ENCODE measurements at places on chromosomes 5 and 9.

DNA sequence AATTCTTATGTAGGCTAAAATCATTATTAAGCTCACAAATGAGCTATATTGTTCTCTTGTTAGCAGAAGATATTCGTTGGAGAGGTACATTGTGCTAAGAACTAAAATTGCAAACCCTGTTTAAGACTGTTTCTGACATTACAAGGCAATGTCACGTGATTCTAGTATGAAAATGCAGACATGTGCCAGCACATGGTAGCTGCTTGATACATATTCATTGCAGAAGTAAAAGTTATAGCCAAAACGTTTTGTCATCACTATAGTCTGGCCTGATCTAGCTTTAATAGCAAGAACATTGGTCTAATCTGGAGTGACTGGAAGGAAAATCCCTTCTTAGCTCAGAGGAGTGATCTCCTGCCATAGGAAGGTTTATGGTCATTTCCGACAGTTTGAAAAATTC lies 144.7 kb downstream of the CFAP90 start:
- no peak for DNase-seq

DNA sequence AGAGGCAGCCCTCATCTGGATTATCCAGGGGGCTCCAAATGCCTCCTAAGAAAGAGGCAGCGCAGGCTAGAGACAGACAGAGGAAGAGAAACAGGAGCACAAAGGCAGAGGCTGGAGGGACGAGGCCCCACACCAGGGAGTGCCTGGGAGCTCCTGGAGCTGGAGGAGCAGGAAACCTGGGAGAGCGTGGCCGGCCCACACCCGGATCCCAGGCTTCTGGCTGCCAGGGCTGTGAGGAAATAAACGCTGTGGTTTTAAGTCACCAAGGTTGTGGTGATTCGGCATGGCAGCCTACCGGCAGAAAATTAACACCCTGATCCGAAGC lies 165.5 kb downstream of the OLFM1 start:
- no peak for DNase-seq

GRCh38 chr5:13133951-13134350 lies 810.5 kb downstream of the DNAH5 start:
- no peak for DNase-seq

- DNase-seq, result no peak
These were observed 143.4 kb downstream of the GOLPH3 start for GRCh38 chr5:32030686-32031085.

DNA sequence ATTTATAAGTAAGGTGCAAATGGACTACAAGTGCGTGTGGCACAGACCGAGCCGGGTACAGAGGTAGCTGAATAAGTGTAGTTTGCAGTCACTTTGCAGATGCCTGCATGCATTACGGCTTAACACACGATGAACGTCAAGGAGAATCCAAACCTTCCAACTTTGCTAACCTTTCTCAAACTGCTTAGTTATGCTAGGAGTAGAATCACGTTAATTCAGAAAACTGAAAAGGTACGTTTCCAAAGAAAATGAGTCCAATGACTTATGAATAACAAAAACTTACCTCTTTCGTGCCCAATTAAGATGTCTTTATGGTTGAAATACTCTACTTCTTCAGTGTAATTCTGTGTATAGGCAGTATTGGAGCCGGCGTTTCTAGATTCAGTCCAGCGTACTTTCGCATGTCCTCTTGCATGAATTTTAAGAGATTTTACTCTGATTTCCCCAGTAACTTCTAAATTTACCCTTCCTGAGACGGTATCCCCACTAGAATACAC lies 539 bp downstream of the ARRDC3 start:
- peak; percentile 13 for DNase-seq

DNA sequence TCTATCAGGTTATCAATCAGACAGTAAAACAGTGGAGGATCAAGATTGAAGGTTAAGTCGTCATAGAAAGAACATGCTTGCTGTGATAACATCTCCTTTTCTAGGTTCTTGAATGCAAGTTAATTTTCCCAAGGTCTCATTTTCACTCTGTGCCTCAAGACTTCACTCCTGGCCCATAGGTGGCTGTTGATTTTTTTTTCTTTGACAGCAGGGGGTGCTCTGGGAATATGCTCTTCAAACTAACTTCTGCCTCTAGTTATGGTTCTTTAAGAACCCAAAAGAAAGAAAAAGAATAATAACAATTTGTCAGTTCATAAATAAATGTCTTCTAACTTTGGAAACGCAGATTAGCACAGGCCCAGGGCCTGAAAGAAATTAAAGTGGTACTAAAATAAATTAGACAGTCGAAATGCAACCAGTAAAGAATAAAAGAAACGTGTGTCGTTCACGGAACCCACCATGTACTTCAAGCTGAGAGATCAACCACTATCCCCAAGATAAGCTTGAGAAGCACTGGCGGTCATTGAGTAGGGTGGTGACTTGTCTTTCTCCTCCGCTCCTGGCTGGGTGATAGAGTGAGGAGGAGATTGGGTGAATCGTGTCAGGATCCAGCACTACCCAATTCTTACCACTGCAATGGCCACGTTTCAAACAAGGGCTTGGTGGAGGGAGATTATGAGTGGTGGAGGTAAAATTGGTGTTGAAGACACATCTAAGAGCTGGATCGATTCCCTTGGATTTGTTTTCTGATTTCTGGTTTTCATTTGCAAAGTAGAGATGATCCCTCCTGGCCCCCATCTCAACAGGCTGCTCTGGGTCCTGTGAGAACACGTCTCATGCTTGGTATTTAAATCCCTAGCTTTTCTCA lies 93.4 kb upstream of the IRX4 start:
- no peak for DNase-seq

GRCh38 chr9:133490865-133491655 lies 12.2 kb upstream of the SLC2A6 start:
- no peak for DNase-seq

- no peak for DNase-seq
These were observed 4.2 kb downstream of the FREM1 start for GRCh38 chr9:14906000-14906399.

- no peak for DNase-seq
These were observed 66.3 kb downstream of the MAT2B start for GRCh38 chr5:163571744-163572143.

- DNase-seq, result no peak
These were observed 107.0 kb downstream of the CDH6 start for GRCh38 chr5:31300501-31300900.

DNA sequence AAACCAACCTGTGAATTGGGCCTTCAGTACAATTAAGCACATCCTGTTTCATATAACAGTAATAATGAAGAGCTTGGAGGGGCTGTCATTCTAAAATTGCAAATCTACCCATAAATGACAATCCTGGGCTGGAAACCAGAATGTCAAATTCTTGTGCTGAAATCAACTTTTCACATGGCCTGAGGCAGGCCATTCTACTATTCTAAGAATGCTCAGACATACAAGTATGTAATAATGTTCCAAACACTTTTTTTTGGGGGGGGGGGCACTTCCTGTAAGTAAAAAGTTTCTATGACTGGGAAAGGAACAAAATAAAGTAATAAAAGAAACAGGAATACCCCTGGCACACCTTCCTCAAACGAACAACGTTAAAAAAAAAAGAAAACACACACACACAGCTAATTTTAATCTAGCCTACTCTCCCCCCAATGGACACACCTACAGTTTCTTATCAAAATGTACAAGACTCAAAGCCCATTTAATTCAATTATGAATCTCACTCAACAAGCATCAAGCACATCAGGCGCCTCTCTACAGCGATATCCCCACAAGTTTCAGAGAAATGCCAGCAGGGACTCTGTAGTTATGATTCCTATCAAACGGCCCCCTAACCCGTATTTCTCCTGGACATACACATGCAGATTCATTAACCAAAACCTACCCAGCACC lies 1.4 kb downstream of the ETF1 start:
- no peak for DNase-seq

GRCh38 chr5:43396762-43397304 lies 15.4 kb downstream of the CCL28 start:
- peak; percentile 31 for DNase-seq

DNA sequence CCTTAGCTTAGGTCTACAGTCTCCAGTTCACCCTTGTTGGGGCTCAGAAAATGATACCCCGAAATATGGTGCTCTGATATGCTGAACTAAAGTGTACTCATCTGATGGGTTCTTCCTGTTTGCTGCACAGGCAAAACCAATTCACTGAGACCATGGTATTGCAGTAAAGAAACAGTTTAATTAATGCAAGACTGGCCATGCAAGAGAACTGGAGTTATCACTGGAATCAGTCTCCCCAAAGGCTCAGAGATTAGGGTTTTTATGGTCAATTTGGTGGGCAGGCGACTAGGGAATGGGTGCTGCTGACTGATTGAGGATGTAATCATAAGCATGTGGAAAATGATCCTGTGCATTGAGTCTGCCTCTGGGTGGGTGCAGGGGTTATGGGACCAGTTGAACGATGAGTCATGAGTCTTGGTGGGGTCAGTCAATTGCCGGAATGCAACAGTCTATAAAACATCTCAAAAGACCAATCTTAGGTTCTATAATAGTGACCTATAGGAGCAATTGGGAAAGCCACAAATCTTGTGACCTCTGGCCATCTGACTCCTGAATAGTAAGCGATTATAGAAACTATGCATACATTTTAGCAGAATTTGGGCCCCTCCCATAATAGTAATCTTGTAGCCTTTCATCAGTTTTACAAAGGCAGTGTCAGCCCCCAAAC lies 113.0 kb upstream of the ANKRD55 start:
- no peak for DNase-seq

GRCh38 chr5:108367679-108368334 lies 14.1 kb downstream of the FBXL17 start:
- DNase-seq, result no peak

GRCh38 chr9:113154471-113154870 lies 3.7 kb downstream of the SLC31A2 start:
- DNase-seq, result no peak

DNA sequence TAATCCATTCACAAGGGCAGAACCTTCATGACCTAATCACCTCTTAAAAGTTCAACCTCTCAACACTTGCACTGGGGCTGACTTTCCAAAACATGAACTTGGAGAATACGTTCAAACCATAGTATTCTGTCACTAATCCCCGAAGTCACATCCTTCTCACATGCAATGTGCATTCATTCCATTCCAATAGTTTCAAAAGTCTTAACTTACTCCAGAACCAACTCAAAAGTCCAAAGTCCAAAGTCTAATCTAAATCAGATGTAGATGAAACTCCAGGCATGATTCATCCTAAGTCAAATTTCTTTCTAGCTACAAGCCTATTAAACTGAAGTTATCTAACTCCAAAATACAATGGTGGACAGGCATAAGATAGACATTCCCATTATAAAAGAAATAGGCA lies 21.7 kb upstream of the ADAMTSL1 start:
- DNase-seq, result no peak

DNA sequence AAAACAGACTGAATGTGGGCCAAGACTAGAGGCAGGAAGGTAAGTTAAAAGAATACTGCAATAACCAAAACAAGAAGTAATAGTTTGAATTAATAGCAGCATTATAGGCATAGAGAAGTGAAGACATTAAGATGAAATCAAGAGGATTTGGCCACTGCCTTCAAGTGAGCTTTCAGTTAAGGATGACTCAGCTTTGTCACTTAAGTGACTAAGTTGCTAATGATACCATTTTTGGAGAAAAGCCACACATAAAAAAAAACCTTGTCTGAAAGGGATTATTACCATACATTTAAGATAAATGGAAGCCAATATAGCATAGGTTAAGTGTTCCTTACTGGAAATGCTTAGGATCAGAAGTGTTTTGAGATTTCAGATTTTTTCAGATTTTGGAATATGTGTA lies 57.0 kb downstream of the ECPAS start:
- no peak for DNase-seq

DNA sequence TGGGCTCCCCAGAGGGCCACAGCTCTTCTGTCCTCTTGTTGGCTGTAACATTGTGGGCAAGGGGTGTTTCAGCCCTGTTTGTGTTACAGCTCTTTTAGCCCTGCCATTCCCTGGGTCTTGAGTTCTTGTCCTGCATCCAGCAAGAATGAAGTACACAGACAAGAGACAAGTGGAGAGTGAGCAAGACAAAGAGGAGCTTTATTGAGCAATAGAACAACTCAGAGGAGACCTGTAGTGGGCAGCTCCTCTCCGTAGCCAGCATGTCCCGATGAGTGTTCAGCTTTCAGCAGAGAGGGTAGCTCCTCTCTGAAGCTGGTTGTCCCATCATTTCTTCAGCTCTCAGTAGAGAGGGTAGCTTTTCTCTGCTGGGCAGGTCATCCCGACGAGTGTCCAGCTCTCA lies 22.9 kb downstream of the JMY start:
- no peak for DNase-seq

GRCh38 chr9:20462410-20462809 lies 159.9 kb downstream of the MLLT3 start:
- DNase-seq, result no peak

DNA sequence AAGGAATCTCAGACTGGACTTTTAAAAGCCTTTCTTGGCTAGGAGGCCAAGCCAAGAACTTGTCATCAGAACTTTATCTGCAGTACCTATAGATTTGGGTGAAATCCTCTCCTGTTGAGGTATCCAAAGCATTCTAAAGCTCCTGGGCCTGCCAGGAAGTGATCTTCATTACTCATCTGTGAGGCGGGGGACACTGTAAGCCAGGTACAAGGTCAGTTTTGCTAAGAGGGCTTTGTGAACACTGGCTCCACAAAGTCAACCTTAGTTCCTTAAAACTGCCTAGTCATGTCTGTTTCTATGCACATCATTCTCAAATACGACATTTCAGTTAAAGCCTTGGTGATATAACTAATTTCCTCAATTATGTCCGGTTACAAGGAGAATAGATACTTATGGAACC lies 236.7 kb downstream of the PIK3R1 start:
- DNase-seq, result no peak

DNA sequence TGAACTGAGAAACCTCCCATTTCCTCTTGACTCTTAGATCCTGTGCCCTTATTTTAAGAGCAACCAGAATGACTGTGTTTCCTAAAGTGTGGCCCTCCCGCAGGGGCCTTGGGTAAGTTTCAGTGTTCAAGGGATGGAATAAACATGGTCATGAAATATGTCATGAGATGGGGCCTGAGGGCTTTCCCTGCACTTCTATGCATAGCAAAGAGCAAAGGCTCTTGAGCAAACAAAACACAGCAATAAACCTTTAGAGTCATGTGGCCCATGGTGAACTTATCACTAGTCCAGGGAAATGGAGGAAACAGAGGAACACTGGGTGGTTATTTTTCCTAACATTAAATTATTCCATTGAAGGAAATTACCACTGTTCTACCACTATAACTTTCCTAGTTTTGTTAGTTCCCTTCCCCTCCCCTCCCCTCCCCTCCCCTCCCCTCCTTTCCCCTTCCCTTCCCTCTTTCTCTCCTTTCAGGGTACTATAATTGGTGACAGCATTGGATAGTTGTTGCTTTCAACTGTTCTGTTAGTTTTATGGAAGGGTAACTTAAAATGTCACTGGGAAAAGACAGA lies 72.4 kb downstream of the CTSL start:
- no peak for DNase-seq

- no peak for DNase-seq
These were observed 295.5 kb upstream of the DAP start for GRCh38 chr5:11056560-11056959.

- DNase-seq, result no peak
These were observed 65.5 kb upstream of the ABCA1 start for GRCh38 chr9:104993291-104993963.

GRCh38 chr9:108836319-108836718 lies 19.5 kb downstream of the ACTL7B start:
- DNase-seq, result no peak

- DNase-seq, result no peak
These were observed 10.5 kb upstream of the AHRR start for GRCh38 chr5:310941-311434.

Measured in activated CD4-positive, alpha-beta T cell treated with anti-CD3 and anti-CD28 coated beads, Interleukin-2, amount 50 U/mL, for 24 hours (primary cell).